WTC11 (cell line): ENCODE measurements at places on chromosomes 1 and 21.

GRCh38 chr1:226722901-226723656, 16.0 kb downstream of the ITPKB start:
- H3K4me1 ChIP-seq: peaks cover 52% of the 10 kb centered on the region
- no peaks in the 10 kb centered on the region for H3K27me3 ChIP-seq
- H3K4me3 ChIP-seq: peak overlapping the region; percentile 10; the same call in 1 of the 2 replicates
- peaks cover 3% of the 10 kb centered on the region; the same call in 1 of the 2 replicates for H3K36me3 ChIP-seq
- DNase-seq: no peak

- no peak overlapping the region for H3K27ac ChIP-seq
- no peak for DNase-seq
- no peaks in the 10 kb centered on the region for H3K36me3 ChIP-seq
- no peaks in the 10 kb centered on the region for H3K4me1 ChIP-seq
Measured at GRCh38 chr1:15331734-15332133, 78.0 kb upstream of the EFHD2 start.

DNA sequence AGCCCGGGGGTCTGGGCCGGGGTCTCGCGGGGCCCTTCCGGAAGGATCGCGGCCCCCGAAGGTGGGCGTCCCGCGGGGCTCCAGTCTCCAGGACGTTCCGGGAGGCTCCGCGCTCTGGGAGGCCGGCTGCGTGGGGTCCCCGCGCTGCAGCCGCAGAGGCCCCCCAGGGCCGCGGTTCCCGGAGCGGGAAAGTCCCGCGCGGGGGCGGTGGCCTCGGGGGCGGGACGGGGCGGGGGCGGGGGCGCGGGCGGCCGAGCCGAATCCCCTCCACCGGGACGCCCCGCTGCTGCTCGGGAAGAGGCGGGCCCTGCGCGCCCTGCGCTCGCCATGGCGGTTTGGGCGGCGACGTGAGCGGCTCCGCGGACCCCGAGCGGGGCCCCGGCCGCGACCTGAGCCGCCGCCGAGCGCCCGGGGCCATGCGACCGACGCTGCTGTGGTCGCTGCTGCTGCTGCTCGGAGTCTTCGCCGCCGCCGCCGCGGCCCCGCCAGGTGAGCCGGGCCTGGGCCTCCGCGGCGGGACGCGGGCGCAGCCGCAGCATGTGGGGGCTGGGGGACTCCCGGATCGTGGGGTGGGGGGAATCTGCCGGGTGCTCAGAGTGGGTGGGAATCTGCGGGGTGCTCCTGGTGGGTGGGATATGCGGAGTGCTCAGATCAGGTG, at the start of gene IFNGR2:
Gene IFNGR2, plus strand, starts transcription at position 286 of the 658 bp plus-strand sequence. Its CDS starts 131 bp downstream, at position 417.
- peak within 1 kb of the TSS; percentile 90 for H3K4me3 ChIP-seq
- H3K27ac ChIP-seq: peak within 1 kb of the TSS; percentile 90
- H3K36me3 ChIP-seq: peaks cover 2% of the 10 kb centered on the region; the same call in 1 of the 2 replicates
- peaks cover 17% of the 10 kb centered on the region for H3K4me1 ChIP-seq
- H3K27me3 ChIP-seq: no peaks in the 10 kb centered on the region

GRCh38 chr1:221192055-221192454, 312.8 kb downstream of the HLX start:
- H3K4me1 ChIP-seq: peaks cover 4% of the 10 kb centered on the region
- no peak for DNase-seq
- peaks cover 5% of the 10 kb centered on the region; the same call in 1 of the 2 replicates for H3K36me3 ChIP-seq
- no peak overlapping the region for H3K27ac ChIP-seq
- no peak overlapping the region for H3K4me3 ChIP-seq

DNA sequence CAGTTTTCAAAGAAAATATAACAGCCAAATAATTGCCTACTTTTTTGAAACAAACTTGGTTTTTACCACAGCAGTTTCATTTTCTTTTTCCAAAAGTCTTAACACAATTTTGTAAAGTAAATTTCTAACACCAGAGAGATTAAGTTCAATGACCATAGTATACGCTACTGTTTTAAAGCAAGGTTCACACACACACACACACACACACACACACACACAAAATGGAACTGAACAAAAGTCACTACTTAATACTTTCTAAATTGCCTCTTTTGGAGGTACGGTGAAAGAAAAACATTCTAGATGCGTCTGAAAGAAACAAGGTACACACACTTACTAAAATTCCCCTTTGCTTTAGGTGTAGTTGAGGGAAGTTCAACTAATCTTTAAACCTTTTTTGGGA, 30.1 kb downstream of the C21orf91 start:
- no peak for DNase-seq
- H3K4me3 ChIP-seq: no peak overlapping the region
- no peaks in the 10 kb centered on the region for H3K27me3 ChIP-seq
